Activated CD8-positive, alpha-beta T cell treated with anti-CD3 and anti-CD28 coated beads, Interleukin-2, amount 10 ng/mL, durations not matched to agents 7 days and 5 days (primary cell): ENCODE measurements at places on chromosomes 5 and 9.
A peak's percentile ranks its signal among the peaks of the same experiment; 100 is the strongest.

DNA sequence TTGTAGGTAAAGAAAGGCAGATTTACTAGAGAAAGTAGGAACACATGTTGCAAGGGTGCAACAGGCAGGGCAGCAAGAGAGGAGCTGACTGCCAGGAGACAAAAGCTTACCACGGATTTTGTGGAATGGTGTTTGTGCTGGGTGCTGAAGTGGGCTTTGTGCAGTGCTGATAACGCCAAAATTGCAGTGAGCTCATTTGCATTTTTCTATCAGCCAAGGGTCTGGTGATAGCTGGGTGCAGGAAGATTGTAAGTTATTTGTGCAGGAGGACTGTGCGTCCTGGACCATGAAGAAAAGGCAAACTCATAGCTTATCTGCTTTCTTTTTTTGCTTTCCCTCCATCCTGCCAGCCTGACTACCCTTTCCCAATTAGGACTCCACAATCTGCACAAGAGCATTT lies 13.6 kb downstream of the CTSL start:
- DNase-seq, result no peak

DNA sequence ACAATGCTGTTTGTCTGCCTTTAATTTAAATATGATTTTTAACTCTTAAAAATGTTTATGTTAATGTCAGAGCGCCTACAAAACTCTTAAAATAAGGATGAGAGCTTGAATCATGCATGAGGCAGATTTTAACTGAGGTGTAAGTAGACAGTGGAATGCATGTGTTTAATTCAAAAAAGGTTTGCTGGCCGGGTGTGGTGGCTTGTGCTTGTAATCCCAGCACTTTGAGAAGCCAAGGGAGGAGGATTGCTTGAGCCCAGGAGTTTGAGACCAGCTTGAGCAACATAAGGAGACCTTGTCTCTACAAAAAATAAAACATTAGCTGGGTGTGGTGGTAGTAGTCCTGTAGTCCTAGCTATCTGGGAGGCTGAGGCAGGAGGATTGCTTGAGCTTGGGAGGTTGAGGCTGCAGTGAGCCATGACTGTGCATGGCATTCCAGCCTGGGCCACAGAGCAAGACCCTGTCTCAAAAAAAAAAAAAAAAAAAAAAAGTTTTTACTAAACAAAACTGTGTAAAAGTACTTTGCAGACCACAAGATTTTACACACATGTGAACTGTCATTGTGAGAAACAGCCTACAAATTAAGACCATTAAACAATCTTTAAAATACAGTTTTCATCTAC lies 21.1 kb downstream of the NDST1 start:
- no peak for DNase-seq

DNA sequence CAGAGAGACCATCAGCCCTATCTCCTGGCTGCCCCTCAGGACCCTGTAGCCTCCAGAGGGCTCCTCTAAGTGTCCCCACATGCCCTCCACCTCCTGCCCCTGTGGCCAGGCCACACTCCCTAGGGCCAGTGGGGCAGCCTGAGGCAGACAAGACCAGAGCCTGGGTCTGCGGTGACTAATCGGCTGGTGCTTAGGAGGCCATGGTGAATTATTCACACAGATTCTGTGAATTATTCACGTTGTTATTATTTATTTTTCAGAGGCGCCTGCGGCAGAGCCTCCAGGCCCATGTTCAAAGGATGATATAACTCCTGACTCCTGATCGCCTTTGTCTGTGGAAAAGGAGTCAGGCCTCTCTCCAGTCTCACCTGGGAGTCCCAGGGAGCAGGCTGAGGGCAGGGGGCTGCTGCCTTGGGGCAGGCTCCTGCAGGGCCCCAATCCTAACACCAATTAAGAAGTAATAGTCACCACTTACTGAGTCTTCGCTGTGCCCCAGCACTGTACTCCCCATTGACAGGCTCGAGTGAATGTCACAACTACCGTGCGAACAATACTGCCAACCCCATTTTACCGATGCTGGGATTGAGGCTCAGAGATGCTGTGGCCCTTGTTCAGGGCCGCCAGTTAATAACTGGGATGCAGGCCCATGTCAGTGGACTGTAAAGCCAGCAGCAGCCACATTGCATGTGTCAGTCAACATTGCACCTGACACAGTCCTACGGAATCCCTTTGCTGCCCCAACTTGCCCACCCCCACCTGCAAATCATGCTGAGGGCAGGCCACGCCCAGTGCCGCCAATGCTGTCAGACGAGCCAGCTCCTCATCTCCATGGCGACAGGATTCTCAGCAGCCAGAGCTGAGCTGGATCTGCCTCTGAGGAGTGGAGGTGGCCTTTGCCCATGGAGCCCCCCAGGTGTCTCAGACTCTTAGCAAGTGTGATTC lies 94.9 kb downstream of the PCDH1 start:
- DNase-seq, result no peak

GRCh38 chr9:4344946-4345345 lies 45.1 kb upstream of the GLIS3 start:
- peak; percentile 37 for DNase-seq

- no peak for DNase-seq
Observed at GRCh38 chr9:2496934-2497333, 124.7 kb upstream of the VLDLR start.

- DNase-seq, result no peak
Observed at GRCh38 chr9:93949073-93949693, 6.0 kb downstream of the BARX1 start.

- no peak for DNase-seq
Observed at GRCh38 chr5:109045710-109046109, 298.0 kb downstream of the FER start.

DNA sequence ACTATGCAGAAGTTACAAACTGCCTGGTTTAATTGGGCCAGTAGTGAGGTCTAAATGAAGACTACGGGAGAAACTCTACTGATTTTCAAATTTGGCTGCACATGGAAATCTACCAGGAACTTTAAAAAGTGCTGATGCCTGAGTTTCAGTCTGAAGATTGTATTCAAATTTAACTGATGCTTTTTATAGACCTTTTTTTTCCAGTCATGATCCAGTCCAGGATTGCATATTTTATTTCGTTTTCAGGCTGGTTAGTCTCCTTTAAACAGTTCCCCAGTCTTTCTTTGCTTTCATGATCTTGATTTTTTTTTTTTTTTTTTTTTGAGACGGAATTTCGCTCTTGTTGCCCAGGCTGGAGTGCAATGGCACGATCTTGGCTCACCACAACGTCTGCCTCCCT lies 23.7 kb upstream of the SPZ1 start:
- no peak for DNase-seq

DNA sequence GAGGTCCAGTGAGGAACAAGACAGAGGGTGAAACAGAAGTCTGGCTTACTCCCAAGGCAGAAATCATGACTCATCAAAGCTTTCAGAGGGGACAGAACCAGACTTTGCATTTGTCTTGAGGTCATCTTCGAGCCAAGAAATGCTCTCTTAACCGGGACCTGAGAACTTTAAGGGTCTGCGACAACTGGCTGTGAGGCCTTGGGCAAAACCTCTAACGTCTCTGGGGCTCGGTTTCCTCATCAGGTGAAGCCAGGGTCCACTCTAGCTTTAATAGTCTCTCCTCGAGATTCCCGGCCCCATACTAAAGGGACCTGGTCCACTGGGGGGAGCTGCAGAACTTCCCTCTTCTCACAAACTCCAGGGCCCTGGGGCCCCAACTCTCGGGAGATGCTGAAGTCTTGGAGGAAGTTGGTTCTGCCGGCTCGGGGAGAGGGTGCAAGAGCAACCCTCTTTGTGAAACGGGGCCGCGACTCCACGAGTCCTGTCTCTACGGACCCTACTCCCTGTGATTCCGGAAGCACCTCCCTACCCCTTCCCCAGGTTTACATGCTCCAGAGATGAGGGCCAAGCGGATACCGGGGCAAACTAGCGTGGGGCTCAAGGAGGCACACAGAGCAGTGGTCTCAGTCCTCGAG lies 2.6 kb downstream of the GLIS3 start:
- DNase-seq, result peak; percentile 36

- no peak for DNase-seq
Observed at GRCh38 chr5:120254385-120254784, 209.7 kb upstream of the PRR16 start.

DNA sequence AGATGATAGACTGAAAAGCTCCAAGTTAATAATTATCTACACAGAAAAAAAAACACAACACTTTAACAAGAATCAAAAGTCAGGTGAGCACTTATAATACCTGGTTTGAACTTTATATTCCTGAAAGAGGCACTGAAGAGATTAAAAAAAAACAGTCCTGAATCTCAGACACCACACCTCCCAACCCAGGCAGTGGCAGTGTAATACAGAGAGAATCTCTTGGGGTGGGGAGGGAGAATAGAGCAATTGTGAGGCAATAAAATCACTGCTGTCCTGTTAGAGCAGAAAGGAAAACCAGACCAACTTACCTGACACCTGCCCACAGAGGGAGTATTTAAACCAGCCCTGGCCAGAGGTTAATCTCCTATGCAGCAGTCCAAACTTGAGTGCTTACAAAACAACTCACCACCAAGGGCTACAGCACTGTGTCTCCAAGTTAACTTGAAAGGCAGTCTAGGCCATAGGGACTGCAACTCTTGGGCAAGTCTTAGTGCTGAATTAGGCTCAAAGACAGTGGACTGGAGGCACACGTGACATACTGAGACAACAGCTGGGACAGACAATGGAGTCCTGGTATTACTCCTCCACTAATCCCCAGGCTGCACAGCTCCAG lies 54.2 kb downstream of the SLCO4C1 start:
- no peak for DNase-seq

DNA sequence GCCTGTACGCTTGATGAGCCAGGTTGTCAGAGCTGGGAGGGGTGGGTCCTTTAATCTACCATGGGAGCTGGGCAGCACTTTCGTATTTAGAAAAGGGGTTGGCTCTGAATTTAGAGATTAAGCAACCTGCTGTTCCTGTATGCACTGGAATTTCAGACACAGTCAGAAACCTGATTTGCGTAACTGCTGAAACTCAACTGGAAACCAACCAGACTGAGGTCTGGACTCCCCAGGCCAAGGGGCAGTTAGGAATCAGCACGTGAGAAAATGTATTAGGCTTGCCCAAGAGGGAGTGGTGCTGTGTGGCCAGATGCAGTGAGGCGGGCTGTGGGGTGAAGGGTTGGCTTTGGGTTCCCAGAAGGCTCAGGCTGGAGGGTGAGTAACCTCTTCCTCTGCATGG lies 235.0 kb downstream of the GOLPH3 start:
- DNase-seq, result no peak

DNA sequence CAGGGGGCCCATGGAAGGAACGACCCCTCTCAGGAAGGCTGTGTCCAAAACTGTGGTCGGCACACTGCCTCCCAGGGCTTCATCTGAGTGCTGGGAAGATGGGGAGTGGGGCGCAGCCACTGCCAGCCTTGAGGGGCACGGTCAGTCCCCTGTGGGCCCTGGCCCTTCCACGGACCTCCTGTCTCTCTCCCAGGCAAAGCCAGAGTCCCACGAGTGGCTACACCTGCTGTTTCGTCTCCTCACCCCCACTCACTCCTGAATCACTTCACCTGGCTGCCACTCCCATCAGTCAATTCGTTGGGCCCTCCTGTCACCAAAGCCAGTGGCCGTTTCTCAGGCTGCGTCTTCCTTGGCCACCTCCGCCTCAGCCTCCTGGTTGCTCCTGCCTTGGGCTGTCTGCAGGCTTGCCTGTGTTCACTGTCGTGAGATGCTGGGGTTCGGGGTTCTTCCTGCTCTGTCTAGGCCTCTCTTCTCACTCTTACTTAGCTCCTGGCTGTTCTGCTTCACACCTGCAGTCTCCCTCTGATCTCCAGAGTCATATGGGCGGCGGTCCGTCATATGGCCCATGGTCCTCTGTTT lies 58.8 kb upstream of the RNF130 start:
- peak; percentile 13 for DNase-seq

- DNase-seq, result no peak
Observed at GRCh38 chr9:70315389-70315788, 56.6 kb downstream of the SMC5 start.

- DNase-seq, result no peak
Observed at GRCh38 chr5:83342465-83342864, 129.1 kb upstream of the VCAN start.

DNA sequence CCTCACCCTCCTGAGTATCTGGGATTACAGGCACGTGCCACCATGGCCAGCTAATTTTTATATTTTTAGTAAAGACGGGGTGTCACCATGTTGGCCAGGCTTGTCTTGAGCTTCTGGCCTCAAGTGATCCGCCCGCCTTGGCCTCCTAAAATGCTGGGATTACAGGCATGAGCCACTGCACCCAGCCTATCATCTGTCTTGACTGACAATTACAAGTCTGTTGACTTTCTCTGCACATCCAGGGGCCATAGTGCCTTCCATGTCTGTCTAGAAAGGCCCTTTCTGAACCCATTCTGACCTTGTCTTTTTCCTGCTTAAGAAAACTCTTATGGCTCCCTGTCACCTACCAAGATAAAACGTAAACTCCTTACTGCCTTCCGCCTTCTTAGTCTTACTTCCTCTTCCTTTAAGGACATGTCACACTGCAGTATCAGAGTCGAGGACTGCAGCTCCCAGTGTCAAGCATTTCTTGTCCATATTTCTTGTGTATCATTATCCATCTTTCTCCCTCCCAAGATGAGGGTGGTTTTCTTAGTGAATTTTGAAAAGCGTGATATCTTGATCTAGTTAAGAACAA lies 49.9 kb upstream of the SHB start:
- no peak for DNase-seq

GRCh38 chr5:114174837-114175236 lies 187.0 kb upstream of the KCNN2 start:
- DNase-seq, result no peak

DNA sequence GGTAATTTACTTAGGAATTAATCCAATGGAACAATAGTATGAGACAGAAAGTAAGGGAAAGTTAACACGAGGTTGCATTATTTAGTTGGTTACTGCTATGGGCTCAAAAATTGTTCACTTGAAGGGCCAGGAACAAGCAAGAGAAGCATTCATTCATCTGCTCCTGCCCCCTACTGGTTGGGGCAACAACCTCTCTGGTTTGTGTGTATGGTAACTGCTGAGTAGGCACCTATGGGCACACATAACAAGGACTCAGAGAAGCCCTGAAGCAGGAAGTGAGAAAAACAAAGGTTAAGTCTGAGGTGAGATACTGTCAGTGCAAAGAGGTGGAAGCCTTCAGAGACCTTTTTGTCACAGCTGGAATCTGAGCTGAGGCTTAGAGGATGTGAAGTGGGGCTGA lies 34.4 kb upstream of the RANBP6 start:
- DNase-seq, result peak; percentile 67

DNA sequence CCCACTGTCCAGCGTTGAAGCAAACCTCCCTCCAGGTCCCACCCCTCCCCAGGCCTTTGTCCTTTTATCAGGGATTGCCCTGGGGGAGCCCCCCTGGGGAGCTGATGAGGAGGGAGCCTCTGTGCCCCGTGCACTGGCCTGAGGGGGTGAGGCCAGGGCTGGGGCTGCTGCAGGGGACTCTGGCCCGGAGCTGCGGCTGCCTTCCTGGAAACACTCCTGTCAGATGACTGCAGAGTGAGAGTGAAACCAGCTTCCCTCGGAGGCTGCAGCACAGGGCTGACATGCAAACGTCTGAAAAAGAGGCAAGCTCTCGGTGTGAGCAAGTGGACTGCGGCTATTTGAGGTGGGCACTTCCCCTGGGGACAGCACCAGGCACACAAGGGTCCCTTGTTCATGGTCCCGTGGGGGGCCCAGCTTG lies 4.6 kb upstream of the TRAF2 start:
- DNase-seq, result peak; percentile 79

DNA sequence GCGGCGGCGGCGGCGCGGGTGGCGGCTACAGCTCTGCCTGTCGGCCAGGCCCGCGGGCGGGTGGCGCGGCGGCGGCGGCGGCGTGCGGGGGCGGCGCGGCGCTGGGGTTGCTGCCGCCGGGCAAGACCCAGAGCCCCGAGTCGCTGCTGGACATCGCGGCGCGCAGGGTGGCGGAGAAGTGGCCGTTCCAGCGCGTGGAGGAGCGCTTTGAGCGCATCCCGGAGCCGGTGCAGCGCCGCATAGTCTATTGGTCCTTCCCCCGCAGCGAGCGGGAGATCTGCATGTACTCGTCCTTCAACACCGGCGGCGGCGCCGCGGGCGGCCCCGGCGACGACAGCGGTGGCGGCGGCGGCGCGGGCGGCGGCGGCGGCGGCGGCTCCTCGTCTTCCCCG lies 296 bp downstream of the ZSWIM6 start:
- DNase-seq, result peak; percentile 55
